ENCODE measurements at places on chromosomes 7 and 10.
A peak's percentile ranks its signal among the peaks of the same experiment; 100 is the strongest.

- ATAC-seq, result no peak
Measured at GRCh38 chr10:117627561-117627960, 85.0 kb downstream of the EMX2 start.

GRCh38 chr7:2181077-2181854 lies 51.5 kb downstream of the MAD1L1 start:
- no peak for ATAC-seq

- ATAC-seq, result no peak
Measured at GRCh38 chr7:111089822-111090426, 1.0 kb upstream of the LRRN3 start.

DNA sequence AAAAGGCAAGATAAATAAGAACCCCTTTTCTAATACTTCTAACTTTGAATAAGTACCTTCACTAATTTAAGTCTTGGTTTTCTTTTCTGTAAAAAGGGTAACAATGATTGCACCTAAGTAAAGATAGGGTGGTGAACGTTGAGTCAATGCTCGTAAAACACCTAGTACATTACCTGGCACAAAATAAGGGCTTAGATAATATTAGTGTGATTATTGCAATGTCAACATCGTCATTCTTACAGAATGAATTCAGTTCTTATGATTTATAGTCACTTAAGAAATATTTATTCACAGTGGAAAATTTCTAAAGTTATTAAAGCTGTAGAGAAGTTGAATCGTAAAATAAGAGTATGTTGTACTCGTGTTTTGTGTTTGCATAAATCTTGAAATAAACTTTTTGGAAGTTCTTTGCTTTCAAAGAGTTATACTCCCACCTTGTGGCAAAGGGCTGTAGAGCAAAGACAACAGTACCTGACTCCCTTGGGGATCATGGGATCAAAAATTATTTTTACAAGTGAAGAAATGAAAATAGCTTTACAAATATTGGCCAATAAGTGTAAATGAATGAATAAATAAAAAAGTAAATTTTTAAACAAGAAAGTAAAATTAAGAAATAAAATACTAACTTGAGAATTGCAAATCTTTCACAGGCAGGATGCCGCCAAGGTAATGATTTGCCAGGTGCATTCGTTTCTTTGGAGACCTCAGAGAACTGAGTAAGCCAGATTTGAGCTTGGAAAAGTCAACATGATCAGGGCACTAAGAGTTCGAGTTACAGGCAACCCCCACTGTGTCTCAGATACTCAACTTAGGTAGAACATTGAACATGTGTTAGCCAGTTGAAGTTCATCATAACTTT lies 285.8 kb upstream of the CACNA2D1 start:
- no peak for ATAC-seq

DNA sequence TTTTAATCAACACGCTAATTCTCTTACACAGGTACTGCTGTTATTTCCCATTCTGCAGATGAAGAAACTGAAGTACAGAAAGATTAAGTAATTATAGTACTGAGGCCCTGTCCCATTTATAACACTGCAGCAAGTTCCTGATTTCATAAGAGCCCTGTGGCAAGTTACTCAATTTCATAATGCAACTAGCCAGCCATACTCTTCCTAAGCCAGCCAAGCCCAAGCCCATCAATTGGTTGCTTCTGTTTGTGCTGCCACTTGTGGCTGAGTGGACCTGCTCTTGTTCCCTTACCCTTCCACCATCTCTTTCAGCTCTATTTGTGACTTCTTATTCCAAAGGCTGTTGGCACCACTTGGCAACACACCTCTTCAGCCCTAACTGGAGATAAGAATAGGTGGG lies 19.7 kb upstream of the PRPF18 start:
- no peak for ATAC-seq

DNA sequence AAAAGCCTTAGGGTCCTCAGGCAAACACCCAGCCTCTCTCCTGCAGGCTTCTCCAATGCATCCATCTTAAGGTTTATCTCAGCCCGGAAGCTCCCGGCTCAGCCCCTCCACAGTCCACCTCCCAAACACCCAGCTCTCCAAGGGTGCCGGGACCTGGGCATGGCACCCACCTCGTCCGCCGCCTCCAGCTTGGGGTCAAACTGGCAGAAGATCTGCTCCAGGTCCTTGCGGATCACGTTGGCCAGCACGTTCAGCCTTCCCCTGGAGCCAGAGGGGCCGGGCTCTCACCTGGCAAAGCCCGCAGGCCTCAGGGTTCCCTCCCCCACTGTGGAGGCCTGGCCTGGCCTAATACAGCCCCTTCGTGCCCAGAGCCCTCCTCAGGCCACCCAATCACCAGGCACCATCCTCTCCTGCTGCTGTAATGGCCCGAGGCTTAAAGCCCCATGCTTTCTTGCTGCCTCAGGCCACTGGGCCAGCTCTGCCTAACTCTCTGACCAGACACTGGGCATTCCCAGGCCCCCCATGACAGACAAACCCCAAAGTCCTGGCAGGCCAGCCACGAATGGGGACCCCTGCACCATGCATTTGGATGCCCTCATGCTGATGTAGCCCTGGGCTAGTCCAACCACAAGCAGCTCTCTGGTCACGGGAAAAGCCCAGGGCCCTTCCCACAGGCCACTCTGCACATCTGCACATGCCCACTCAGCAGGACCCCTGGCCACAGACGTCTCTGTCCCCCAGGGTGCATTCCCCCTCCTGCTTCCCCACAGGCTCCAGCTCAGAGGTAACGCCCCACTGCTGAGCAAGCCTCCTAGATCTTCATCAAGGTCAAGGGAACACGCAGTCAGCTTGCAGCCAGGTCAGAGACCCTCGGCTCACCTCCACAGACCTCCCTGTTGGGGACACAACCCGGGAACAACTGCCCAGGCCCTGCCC lies 12.3 kb downstream of the OGDHL start:
- ATAC-seq, result no peak

GRCh38 chr10:98135222-98135899 lies 904 bp downstream of the R3HCC1L start:
- no peak for ATAC-seq

- ATAC-seq, result peak; percentile 84
Measured at GRCh38 chr10:103692436-103692951, 162.9 kb downstream of the SH3PXD2A start.

GRCh38 chr10:93465806-93466675 lies 16.1 kb downstream of the MYOF start:
- no peak for ATAC-seq

GRCh38 chr10:14056610-14057332 lies 274.0 kb downstream of the FRMD4A start:
- no peak for ATAC-seq

DNA sequence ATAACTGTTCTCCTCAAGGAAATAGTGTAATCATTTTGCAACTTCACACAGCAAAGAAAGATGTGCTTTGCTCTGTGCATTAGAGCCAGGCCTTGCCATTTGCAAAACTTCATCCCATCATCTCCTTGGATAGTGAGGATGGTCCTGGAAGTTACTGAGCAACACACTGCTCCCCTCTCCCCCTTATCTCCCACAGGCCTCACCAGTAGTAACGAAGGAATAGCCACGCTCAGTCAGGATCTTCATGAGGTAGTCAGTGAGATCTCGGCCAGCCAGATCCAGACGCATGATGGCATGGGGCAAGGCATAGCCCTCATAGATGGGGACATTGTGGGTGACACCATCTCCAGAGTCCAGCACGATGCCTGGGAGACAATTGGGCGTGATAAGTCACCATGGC lies 11.5 kb downstream of the ACTA2 start:
- ATAC-seq, result no peak

- ATAC-seq, result no peak
Measured at GRCh38 chr10:43355749-43356371, 15.6 kb upstream of the FXYD4 start.

- ATAC-seq, result no peak
Measured at GRCh38 chr10:114301951-114302710, 63.1 kb downstream of the VWA2 start.

- no peak for ATAC-seq
Measured at GRCh38 chr7:116895849-116896248, 33.5 kb downstream of the CAPZA2 start.

DNA sequence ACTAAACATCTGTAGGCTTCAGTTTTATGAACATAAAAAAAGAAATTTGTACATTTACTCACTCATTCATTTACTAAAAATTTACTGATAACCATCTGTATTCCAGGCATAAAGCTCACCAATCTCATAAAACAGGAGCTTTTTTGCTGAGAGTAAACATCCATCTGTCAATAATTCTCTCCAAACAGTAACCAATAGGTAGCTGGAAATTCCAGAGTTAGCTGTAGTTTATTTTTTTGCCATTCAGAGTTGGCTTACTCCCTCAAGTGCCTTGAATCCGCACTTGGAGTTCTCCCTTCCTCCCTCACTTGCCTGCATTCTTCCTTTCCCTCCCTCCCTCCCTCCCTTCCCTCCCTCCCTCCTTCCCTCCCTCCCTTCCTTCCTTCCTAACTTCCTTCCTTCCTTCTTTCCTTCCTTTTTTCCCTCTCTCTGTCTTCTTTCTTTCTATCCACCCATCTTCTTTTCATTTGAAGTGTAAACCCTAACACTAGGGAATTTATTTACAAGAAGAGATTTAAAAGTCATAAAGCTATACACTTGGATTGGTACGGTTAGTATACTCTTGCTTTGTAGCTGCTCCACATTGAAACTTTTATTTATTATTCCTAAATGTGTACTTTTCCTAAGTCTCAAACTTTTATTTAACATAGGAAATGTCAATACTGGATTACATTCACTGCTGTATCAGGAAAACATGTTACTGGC lies 44.6 kb upstream of the BICC1 start:
- no peak for ATAC-seq

All from stimulated activated memory B cell treated with anti-CD40 and anti-IgM and Interleukin-4, amounts not matched to agents 10 μg/mL and 1 μg/mL and 100 μg/mL, for 72 hours (primary cell).